ENCODE measurements at places on chromosomes 16 and 17.

GRCh38 chr16:24689128-24689527 is 40.3 kb upstream of the TNRC6A start:
- no peak for DNase-seq

DNA sequence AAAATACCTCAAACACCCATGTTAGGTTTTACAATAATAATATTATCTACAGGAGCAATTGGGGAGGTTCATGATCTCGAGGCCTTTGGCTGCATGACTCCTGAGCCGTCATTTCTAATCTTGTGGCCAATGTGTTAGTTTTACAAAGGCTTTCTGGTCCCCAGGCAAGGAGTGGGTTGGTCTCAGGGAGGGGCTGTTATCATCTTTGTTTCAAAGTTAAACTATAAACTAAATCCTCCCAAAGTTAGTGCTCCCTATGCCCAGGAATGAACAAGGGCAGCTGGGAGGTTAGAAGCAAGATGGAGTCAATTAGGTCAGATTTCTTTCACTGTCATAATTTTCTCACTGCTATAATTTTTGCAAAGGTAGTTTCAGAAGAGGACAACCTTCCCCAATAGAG is 9.1 kb upstream of the CCL5 start:
- DNase-seq: no peak

- DNase-seq: no peak
These were observed 1.3 kb upstream of the BRICD5 start for GRCh38 chr16:2211923-2212347.

- DNase-seq: no peak
These were observed 67.6 kb upstream of the ANKFN1 start for GRCh38 chr17:56085576-56086267.

DNA sequence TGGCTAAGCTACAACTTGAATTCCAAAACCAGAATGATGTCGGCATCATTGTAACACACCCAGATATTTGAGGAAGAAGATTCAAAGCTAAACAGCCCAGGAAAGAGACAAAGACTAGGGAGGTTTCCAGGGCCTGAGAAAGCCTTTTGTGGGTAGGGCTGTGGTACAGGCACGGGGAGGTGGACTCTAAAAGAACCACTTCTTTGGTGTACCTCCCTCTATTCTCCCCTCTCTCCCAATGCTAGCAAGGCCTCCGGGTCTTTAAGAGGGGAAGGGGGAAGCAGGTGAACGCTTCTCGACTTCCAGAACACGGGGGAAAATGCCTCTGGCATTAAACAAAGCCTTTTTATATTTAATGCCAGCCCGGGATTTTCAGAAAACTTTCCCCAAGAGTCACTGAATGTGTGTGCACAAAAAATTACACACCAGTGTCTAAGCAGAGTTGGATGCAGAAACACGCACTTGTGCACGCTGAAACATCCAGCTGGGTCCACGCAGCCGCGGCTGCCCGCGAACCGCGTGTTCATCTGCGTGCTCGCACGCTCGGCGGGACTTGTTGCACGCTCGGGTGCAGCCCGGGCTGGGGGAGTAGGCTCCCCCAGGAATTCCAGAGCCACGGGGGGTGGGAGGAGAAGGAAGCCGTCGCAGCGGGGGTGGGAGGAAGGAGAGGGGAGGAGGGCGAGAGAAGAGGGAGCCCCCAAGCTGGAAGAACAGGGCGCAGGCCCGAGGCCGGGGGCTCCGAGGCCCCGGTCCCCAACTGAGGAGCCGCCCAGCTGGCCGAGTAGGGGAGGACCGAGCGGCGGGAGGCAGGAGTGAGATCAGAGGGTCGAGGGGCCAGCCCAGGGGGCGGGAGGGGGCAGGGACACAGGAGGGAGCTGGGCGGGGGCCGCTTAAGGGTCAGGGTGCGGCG is 20.1 kb upstream of the ZNF423 start:
- DNase-seq: no peak

- no peak for DNase-seq
These were observed 151.5 kb upstream of the TOM1L1 start for GRCh38 chr17:54749157-54749556.

DNA sequence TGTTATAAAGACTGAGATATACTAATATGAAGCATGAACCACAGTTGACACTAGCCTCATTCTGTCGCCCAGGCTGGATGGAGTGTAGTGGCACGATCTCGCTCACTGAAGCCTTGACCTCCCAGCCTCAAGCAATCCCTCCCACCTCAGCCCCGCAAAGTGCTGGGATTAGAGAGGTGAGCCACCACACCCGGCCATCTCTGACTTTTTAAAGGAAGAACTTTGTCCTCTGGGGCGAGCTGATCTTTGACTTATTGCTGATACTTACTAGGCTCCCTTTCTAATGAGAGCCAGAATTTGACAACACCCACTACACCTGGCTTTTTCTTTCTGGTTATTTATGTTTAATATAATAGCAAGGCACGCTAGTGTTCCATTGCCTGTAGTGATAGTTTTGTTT is 57.2 kb downstream of the CLEC16A start:
- no peak for DNase-seq

DNA sequence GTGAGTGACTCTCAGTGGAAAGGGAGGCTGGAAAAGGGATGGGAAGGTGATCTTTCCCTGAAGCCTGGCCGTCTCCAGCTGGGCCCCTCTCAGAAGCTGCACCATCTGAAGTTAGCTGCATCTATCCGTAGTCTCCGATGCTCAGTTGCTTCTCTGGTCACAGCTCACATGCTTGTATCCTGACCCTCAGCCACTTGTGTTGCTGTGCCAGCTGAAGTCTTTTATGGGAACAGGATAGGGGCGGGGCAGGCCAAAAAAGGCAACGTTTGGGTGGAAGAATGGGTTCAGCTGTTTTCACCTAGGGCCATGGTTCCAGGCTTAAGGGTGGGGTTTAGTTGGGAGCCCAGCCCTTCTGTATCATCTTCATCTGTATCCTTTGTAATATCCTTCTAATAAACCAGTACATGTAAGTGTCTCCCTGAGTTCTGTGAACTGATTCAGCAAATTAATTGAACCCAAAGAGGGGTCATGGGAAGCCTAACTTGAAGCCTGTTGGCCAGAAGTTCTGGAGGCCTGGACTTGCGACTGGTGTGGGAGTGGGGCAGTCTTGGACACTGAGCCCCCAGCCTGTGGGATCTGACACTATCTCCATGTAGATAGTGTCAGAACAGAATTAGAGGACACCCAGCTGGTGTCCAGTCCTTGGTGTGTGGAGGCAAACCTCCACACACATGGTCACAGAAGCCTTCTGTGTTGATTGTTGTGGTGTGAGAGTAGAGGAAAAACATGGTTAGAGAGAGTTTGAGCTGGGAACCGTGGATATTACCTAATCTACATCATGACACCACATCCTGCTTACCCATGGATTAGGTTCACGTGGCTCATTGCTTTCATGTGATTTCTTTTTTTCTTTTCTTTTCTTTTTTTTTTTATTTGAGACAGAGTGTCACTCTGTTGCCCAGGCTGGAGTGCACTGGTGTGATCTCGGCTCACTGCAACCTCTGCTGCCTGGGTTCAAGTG is 49.3 kb upstream of the FBXO47 start:
- no peak for DNase-seq

DNA sequence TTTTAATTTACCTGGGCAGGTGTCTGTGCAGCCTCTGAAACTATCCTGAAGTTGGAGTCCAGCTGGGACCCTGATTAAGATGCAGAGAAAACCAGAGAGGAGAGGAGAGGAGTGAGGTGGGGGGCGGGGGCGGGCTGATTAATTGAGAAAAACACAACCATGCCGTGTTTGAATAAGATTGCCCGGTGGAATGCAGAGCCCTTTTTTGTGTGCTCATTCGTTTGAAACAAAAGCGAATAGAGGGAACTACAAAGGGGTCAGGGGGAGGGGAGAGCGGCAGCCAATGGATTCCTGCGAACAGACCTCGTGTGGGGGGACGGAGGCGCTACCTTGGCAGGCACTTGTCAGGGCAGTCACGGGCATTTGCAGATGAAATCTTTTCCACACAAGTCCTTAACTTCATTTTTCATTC is 355.8 kb downstream of the SOX9 start:
- DNase-seq: no peak
